ENCODE measurements at places on chromosomes 5 and 9. TPM values are rescaled to one million over a fixed set of nuclear protein-coding genes. Genes with fewer than 3 reads are reported as not detected.

The NPM1 gene
- total RNA-seq: 3,162 TPM

The URM1 gene
- 98.3 TPM for total RNA-seq

The CDKN2B gene
- 0.33 TPM for total RNA-seq

- H3K4me1 ChIP-seq: peaks cover 16% of the 10 kb centered on the region
- DNase-seq: no peak
- H3K27ac ChIP-seq: no peak overlapping the region
- no peak overlapping the region for H3K4me3 ChIP-seq
- H3K36me3 ChIP-seq: no peaks in the 10 kb centered on the region
These were observed 23.8 kb downstream of the ALG2 start for GRCh38 chr9:99197987-99198386.

- H3K27ac ChIP-seq: no peak overlapping the region
- peaks cover 9% of the 10 kb centered on the region for H3K36me3 ChIP-seq
- H3K4me3 ChIP-seq: no peak overlapping the region
- no peaks in the 10 kb centered on the region for H3K4me1 ChIP-seq
- no peak for DNase-seq
These were observed 30.1 kb upstream of the ZNF782 start for GRCh38 chr9:96884443-96884842.
